ENCODE measurements at places on chromosomes 6 and 20.

DNA sequence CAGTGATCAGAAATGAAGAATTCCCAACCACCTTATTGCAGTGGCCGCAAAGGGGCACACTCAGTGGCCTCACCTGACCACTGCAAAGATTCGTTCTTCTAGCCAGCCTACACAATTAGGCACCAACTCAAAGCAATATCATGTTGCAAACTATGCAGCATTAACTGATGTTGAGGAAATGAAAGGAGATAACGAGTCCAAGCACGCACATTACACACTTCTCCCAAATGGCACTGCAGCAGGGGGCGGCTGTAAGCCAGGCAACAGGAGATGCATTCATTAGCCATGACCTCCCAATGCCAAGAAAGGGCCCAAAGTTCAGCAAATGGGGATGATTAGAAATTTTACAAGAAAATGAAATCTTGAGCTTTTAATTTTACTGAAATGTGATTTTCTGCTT lies 39.3 kb downstream of the ATXN1 start:
- DNase-seq, result peak; percentile 56

- no peak for DNase-seq
Observed at GRCh38 chr6:151088963-151089362, 150.8 kb upstream of the AKAP12 start.

- peak; percentile 12 for DNase-seq
Observed at GRCh38 chr6:170505306-170505705, 47.8 kb downstream of the PSMB1 start.

DNA sequence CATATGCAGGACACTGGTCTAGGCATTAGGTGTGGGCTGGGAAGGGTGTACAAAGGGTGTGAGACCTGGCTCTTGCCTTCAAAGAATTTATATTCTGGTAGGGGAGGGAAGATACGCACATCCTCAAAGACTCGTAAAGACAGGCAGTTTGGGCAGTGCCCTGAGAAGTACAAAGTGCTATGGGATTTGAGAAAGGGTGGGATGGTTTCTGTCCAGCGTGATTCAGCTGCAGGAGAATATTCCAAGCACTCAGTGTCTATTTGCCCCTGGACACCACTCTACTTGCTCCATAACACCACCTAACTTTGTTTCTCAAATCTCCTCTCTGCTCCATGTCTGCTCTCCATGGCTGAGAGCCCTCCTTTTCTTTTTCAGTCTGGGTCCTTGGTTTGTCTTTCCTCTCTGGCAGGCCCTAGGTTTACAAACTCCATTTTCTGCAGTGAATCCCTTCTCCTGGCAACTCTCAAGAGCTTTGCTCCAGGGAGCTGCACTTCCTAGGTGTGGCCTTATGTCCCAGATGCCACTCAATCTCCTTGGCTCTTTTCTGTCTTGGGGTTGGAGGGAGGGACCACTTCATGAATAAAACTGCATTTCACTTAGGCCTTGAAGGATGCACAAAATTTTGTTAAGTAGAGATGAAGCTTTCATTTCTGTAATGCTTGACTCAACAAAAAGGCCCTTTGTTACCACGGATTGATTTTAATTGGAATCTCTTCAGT lies 310.4 kb downstream of the CLIC5 start:
- DNase-seq, result no peak

- no peak for DNase-seq
Observed at GRCh38 chr6:7546020-7546369, 4.5 kb downstream of the DSP start.

GRCh38 chr20:4090756-4091489 lies 75.6 kb upstream of the RNF24 start:
- DNase-seq, result no peak

DNA sequence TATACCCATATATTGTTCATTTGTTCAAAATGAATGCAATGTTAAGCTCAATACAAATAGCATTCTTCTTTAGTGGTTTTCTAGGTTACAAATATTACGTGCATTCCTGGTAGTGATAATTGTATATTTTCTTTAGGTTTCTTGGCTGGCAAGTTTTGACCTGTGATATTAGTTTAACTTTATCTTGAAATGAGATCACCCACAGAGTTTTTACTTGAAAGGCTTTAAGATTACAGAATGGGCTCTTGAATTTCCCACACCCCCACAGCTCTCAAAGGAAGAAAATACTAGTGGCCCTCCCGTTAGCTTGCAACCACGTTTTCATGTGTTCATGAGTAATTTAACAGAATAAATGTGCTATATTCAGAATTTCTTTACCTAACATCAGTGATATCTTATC lies 1315.5 kb upstream of the GJE1 start:
- DNase-seq, result no peak

- no peak for DNase-seq
Observed at GRCh38 chr6:114042267-114043016, 71.5 kb upstream of the HDAC2 start.

DNA sequence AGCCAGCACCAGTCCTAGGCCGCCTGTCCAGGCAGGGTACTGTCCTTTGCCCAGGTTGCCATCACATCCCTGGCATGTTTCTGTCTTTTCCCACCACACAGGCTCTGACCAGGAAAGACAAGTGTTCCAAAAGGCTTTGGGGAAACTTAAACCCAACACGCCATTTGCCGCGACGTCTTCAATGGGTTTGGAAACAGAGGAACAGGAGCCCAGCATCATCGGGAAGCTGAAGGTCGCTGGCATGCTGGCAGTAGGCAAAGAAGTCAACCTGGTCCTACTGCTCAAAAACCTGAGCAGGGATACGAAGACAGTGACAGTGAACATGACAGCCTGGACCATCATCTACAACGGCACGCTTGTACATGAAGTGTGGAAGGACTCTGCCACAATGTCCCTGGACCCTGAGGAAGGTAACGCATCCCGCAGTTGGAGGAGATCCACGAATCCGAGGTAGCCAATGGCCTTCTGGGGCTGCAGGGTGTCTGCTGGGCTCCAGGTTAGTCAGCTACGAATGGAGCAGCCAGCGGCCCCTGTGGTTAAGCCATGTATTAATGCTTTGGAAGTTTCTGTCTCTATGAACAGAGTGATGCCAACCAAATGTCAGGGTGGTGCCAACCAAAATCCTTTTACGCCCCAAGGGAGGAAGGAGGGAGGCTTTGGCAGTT lies 36.2 kb downstream of the TGM3 start:
- DNase-seq, result no peak

- no peak for DNase-seq
Observed at GRCh38 chr6:34239500-34239825, 2.8 kb downstream of the HMGA1 start.

DNA sequence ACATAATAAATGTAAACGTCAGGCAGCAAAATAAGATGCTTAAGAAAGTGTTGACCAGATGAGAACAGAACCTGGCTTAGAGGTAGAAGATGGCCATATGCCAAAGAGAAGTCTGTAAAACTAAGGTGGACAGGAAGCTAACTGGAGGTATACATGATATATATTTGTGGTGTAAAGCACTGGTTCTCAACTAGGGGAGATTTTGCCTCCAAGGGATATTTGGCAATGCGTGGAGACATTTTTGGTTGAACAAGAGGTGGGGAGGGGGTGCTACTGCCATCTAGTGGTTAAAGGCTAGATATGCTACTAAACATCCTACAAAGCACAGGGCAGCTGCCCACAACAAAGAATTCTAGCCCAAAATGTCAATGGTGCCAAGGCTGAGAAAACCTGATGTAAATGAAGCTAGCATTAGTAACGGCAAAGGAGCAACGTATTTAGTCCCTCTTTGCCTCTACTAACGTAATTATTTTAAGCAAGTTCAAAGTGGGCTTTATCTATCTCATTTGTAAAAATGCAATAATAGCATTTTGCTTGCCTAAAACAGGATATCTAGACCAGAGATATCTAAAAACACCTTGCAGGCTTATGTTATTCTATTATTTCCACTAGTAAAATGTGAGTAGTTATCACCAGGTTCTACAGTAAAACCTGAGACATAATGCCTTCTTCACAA lies 182.6 kb downstream of the RNGTT start:
- DNase-seq, result peak; percentile 73

- no peak for DNase-seq
Observed at GRCh38 chr6:117917176-117917575, 10.1 kb downstream of the SLC35F1 start.

- no peak for DNase-seq
Observed at GRCh38 chr6:13462458-13463327, 24.7 kb downstream of the GFOD1 start.

DNA sequence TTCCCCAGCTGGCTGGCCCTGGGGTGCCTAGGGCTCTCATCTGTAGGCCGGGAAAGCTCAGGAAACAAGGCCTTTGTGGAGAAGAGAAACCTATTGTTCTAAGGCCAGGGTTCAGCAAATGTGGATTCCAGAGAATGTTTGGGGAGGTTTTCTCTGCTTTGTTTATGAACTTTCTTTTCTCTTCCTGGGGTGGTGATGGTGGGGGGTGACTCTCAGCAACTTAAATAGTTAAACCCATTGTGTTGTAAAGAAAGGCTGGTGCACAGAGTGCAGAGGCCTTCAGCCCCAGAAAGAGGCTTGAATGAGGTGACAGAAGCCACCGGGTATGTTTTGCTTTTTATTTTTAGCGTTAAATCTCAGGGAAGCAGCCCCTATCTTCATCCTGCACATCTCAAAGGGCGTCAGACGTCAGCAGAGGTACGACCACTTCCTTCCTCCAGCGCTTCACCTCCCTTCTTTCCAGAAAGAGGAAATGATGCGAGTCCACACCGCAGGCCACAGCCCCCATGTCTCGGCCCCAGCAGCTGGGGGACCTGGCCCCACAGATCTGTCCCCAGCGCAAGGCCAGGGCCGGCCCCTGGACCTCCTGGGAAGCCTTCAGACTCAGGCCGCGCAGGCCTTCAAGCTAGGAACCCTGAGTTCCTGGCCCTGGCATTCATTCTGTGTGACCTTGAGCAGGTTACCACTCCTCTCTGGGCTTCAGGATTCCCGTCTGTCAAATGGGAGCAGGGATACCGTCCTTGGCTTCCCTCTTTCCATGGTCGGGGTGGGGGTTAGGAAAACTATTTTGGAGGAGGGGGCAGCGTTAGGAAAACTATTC lies 605 bp upstream of the PPP1R16B start:
- no peak for DNase-seq

GRCh38 chr20:56506103-56506502 lies 18.4 kb upstream of the FAM209A start:
- DNase-seq, result no peak

DNA sequence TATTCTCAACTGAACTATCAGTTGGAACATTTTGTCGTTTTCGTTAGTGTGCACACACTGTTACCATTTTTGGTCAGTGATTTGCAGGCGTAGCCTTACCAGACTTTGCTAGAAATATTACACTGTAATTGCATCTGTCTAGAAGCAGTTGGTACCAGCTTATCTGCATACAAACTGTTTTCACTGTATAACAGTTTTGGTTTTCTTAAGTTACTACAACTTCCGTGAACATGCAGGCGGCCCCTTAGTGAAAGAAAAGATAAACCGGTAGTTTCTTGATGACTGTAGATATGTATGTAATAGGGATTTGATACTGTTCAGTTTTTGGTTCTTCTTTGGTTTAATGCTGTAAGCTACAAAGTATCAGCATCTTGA lies 1.3 kb downstream of the DSTN start:
- no peak for DNase-seq

GRCh38 chr6:157725836-157726235 lies 97.2 kb upstream of the SNX9 start:
- DNase-seq, result no peak

- DNase-seq, result no peak
Observed at GRCh38 chr6:15768999-15769398, 106.2 kb upstream of the DTNBP1 start.

GRCh38 chr6:96301781-96302180 lies 219.8 kb upstream of the UFL1 start:
- no peak for DNase-seq

DNA sequence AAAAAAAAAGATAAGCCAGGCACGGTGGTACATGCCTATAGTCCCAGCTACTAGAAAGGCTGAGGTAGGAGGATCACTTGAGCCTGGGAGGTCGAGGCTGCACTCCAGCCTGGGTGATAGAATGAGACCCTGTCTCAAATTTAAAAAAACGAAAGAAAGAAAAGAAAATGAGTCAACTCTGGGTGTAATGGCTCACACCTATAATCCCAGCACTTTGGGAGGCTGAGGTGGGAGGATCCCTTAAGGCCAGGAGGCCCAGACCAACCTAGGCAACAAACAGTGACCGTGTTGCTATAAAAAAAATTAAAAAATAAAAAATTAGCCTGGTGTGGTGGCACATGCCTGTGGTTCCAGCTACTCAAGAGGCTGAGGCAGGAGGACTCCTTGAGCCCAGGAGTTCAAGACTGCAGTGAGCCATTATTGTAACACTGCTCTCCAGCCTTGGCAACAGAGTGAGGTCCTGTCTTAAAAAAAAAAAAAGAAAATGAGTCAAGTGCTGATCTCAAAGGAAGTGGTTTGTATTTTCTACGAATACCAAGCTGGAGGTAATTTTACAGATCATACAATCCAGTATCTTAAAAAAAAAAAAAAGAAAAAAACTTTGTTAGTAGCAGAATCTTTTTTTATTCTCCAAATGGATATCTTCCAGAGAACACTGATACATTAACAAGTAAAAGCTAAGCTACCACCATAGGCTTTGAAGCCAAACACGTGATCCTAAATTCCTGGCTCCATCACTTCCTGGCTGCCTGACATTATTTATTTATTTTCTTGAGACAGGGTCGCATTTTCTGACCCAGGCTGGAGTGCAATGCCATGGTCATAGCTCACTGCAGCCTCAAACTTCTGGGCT lies 5.7 kb downstream of the COMMD7 start:
- DNase-seq, result no peak

DNA sequence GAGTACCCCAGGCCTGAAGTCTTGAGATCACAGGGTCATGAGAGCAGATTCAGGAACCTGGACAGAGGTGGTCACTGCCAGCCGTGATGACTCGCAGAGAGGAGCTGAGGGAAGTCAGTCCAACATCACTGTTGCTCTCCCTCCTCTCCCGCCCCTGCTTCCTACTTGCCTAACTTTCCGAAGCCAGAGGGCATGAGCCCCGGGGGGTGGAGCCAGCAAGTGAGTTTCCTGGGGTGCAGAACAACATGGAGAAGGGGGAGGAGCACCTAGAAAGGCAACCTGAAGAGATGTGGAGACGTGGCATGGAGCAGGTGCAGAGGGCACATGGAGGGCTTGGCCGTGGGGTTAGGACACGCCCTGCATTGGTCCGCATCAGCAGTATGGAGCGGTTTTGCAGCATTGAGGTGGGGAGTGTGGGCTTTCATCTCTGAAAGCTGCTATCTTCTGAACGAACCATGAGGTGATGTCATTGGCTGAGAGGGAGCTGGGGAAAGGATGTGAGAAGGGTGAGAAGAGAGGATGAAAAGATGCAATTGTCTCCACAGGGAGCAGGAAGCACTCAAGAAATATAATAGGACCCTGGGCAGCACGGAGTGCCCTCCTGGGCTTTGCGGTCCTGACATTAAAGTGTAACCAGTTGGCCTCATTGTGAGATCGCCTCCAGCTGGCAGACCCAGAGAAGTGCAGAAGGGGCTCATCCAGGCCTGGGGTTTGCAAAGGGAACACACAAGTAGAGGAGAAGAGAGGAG lies 25.0 kb downstream of the GDAP1L1 start:
- DNase-seq, result no peak
